ENCODE measurements at places on chromosomes 1 and 21.

DNA sequence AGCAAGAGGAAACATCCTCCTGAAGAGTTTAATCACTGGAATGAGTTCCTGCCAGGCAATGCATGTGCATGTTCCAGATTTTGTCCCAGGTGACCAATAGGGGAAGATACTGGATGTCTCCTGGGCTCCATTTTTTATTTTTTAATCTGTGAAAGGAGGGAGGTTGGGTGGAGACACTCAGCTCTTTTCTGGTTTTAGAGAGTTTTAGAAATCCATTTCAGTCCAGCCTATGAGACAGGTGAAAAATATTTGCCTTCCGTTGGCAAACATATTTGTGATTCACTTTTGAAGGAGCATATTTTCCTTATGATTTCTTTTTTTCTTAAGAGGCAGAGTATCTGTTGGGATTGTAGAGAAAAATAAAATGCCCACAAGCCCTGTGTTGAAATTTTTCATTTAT lies 70.7 kb downstream of the ABCA4 start:
- DNase-seq = no peak

DNA sequence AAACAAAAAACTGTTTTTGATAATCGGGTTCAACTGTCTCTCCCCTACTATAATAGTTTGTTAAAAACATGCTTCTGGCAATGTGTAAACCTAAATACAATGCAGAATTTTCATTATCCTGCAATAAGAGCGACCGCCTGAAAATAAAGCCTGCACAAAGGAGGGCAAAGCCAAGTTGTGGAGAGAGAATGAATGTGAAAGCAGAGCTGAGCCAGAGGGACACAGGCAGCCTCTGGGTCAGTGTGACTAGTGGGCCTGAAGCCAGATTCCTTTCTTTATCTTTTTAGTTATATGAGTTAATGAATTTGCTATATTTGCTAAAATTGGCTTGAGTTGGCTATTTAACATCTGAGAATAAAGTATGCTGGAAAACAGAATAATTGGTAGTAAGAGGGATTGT lies 615.2 kb downstream of the PLA2G4A start:
- peak; percentile 7 for DNase-seq

GRCh38 chr1:36222481-36223380 lies 1.5 kb upstream of the THRAP3 start:
- peak; percentile 32 for DNase-seq

GRCh38 chr1:68181165-68181556 lies 51.2 kb downstream of the WLS start:
- no peak for DNase-seq

GRCh38 chr21:37845535-37845934 lies 70.7 kb downstream of the KCNJ6 start:
- no peak for DNase-seq

- DNase-seq = no peak
Observed at GRCh38 chr1:171890131-171890530, 48.8 kb downstream of the DNM3 start.

DNA sequence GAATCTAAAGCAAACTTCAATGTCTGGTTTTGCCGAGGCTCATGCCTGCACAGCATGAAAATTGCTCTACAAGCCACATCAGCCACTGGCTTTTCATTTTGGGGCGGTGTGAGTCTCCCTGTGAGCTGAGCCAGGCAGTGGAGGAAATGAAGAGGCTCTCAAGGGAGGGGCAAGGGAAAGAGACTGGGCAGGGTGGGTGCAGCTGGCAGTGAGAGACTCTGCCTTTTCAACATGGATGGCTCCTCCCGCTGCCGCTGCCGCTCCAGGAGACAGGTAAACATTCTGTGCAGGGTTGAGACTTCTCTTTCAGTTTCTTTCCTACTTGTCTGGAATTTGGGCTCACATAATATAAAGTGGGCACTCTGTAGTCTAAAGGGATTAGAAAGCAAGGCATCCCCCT lies 11.3 kb upstream of the CTSE start:
- no peak for DNase-seq

- DNase-seq = no peak
Observed at GRCh38 chr1:189131576-189131975, 1346.1 kb downstream of the BRINP3 start.

All from GM23338 (cell line).